ENCODE measurements at places on chromosomes 2 and 18. TPM values are rescaled to one million over a fixed set of nuclear protein-coding genes. Genes with fewer than 3 reads are reported as not detected.

Gene CCDC74B
- 0.78 TPM for total RNA-seq

DNA sequence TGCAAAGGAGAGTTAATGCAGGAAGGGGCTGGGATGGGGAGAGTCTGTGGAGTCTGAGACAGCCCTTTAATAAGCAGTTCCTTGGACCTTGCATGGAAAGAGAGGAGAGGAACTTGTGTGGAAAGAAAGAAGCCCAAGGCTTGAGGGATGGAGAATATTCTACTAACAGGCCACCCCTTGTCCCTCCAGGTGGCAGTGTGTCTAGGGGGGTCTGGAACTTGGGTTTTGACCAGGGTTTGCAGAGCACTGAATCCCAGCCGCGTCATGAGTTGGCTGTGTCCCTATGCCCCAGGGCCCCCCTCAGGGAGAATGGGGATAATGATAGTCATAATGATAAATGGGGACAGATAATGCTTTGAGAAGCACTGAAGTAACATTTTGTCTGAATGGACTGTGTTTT, 15.0 kb downstream of the TCF7L1 start:
- DNase-seq: no peak

DNA sequence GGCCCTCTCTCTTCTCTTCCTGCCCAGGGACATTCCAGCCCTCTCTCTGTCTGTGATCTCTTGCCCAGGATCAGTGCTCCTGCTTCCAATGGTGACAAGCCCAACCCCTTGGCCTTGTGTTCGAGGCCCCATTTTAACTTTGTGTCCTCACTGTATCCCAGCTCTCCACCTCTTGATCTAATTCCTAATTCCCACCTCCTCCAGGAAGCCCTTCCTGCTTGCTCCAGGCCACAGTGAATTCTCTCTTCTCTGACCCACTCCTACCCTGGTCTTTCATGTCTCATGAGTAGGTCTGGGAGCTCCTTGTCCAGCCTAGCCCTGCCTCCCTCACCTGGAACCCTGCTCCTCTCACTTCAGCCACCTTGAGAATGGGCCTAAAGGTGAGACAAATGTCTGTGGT, 249.1 kb downstream of the CELF4 start:
- no peak for DNase-seq

Gene CXXC1
- 75.9 TPM for total RNA-seq

Gene COL3A1
- total RNA-seq: 188 TPM

- DNase-seq: no peak
These were observed 567.1 kb upstream of the POU3F3 start for GRCh38 chr2:104286841-104287240.

GRCh38 chr2:31319406-31320175, 85.6 kb downstream of the EHD3 start:
- no peak for DNase-seq

GRCh38 chr2:153106802-153107477, 371.6 kb downstream of the RPRM start:
- DNase-seq: no peak

GRCh38 chr2:8986327-8986976, 17.0 kb downstream of the MBOAT2 start:
- no peak for DNase-seq

DNA sequence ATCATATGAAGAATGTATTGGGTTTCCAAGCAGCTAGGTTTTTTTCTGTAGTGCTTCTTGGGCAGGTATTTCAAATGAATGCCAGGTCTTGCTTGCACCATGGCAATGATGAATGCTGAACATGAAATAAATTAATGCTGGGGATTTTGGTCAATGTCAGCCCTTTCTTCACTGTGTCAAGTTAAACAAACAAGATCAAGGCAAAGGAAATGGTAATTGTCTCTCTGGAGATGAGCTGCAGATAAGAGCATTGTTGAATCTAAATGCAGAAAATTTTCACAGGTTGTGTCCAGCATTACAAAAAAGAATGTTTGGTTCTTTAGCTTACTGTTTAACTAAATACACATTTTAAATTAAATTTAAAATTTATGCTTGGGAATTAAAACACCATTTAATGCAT, 144.3 kb downstream of the GPD2 start:
- no peak for DNase-seq

Gene TMX3
- total RNA-seq: 56.4 TPM

DNA sequence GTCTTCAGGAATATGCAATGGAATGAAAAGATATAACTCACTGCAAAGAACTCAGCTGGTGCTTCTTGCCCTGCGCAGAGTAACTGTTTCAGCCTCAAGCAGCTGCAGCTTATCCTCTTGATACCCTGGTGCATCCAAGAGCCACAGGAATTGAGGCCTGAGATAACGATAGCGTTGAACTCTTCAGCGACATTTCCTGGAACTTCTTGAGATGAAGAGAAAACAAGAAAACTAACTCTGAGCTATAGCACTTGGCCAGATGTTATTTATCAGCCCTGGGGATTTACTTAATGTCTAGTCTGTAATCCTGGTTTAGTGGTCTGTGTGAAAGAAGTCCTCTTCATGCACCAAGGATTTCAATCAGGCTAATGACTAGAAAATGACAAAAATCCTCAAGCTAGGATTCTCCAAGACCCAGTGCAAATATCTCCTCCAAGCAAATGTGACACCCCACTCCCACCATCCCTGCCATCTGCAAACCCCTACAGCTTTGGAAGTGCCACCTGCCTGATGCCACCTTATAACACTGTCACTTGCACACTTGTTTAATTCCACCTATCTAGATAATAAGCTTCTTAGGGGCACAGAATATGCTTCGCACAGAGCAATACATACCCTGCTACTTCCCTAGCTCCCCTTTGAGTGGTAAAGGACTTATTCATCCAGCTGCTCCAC, 40.6 kb downstream of the EHD3 start:
- DNase-seq: no peak

DNA sequence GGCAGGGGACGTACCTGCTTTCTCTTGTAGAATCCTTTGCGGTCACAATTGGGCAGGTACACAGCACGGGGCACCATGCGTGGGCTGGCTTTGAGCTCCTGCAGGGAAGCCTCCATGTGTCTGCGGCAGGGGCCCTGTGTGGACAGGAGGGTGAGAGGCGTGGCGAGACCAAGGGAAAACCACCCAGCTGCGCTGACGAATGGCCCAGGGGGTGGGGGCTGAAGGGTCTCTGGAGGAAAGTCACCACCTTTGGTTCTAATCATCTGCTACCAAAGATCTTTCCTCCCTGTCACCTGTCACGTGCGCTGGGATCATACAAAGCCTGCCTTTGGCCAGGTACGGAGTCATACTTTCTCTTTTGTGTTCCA, 17.3 kb downstream of the IGFBP5 start:
- no peak for DNase-seq

Gene MREG
- total RNA-seq: 16.8 TPM

DNA sequence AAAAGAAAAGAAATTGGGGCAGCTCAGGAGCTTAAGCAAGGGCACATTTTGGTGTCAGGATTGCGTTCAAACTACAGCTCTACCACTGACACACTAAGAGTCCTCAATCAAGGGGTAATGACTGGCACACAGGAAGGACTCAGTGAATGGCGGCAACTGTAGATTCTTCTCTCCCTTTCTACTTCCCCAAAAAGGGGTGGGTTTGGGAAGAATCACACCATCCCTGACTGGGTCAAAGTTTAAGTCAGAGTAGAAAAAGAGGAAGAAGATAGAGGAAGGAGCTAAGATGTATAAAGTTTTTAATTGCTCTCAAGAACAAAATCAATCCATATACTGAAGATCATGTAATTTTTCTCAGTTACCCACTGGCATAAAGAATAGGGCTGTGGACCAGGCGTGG, 2.6 kb downstream of the NLRC4 start:
- no peak for DNase-seq

DNA sequence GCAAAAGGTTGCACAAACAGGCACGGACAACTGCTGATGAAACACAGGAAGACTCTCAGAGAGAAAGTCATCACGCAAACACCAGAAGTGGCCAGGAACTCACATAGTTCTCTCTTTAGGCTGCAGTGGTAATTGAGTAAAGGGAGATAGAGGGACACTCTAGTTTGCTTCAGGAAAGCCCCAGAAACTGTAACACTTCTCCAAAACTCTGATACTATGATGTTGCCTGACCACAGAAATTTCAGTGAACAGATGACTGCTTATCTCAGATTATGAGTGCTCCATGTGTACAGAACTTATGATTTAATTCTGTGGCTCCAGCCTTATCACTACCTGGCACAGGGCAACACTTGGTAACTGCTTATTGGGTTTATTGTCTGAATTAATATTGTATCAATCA, 311.5 kb upstream of the GYPC start:
- no peak for DNase-seq

DNA sequence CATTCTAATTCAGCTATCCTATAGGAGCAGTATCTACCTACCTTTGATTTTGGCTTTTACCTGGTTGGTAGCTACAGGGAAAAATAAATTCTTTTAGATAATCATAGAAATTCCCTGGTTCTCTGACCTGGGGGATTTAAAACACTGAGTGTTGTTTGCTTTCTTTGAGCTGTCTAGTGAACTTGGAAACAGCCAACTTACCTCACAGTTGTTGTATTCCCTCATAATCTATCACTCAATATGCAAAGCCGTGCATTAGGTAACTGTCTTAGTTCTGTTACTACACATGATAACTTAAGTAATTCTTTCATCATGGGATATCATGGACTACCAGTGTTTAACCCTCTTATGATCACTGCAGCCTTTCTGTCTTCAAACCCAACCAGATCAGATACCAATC, 127.8 kb downstream of the TTC27 start:
- DNase-seq: no peak

- DNase-seq: peak; percentile 47
These were observed 6.9 kb downstream of the ATP6V1B1 start for GRCh38 chr2:70942396-70943204.

GRCh38 chr2:23386339-23387220, 1.6 kb downstream of the KLHL29 start:
- peak; percentile 72 for DNase-seq

GRCh38 chr18:11981543-11982366, 448 bp downstream of the IMPA2 start:
- no peak for DNase-seq

GRCh38 chr2:49248506-49248905, 94.2 kb upstream of the FSHR start:
- DNase-seq: no peak

Gene NT5DC4
- not detected for total RNA-seq

- no peak for DNase-seq
These were observed 73.5 kb downstream of the ZCCHC2 start for GRCh38 chr18:62596145-62597005.

Gene SKOR2
- total RNA-seq: not detected

DNA sequence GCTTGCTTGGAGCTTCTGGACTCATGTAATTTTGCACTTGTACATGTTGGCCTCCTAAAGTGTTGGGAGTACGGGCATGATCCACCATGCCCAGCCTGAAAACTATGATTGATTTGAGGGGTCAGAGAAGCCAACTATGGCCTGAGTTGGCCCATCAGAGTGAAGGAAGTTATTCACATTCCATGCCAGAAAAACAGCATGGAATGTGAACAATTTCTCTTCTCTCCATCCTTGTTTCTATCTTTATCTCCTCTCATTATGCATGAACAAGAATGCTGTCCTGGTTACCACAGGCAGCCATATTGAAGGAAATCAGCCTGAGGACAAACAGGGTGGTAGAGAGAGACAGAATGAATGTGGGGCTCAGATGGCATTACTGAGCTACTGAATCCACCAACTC, 3.5 kb upstream of the CD226 start:
- DNase-seq: no peak

Gene POTEC
- total RNA-seq: not detected
